ENCODE measurements at places on chromosomes 2 and 18.

GRCh38 chr2:29650631-29651097 is 270.7 kb downstream of the ALK start:
- DNase-seq, result no peak

DNA sequence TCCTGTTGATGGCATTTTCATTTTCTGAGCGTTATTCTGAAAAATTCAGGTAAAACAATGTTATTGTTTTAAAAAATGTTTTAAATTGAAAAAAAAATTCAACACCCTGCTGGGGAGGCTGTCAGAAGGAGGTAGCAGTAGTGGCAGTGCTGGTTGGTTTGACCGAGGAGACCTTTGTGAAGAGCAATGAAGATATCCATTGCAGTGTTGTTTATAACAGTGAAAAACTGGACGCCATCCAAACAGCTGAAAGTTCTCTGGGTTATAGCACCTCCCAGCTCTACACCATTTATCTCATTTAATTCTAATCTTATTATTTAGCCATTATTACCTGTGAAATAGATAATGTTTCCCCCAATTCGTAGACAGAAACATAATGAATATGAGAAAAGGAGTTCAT is 12.6 kb upstream of the ITM2C start:
- DNase-seq, result no peak

DNA sequence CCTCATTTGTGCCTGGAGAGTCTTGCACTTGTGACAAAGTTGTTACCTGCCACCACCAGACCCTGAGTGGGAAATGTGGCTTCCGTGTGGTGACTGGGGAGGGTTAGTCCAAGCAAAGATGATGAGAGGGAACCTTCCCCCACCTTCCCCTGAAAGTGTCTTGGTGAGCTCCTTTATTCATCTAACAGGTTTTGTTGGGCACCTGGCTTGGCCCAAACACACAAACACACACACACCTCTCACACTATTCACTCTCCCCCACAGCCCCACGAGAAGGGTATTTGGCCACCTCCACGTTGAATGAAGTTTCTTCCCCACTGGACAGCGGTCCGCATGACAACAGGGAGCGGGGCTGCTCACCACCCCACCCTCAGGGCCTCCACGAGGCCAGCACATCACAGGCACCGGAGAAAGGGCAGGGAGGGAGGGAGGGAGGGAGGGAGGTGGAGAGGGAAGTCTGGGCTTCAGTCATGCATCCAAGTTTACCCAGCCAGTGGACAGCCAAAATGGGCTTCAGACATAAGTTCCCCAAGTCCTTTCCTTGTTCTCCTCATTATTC is 1.4 kb downstream of the CIB4 start:
- no peak for DNase-seq

DNA sequence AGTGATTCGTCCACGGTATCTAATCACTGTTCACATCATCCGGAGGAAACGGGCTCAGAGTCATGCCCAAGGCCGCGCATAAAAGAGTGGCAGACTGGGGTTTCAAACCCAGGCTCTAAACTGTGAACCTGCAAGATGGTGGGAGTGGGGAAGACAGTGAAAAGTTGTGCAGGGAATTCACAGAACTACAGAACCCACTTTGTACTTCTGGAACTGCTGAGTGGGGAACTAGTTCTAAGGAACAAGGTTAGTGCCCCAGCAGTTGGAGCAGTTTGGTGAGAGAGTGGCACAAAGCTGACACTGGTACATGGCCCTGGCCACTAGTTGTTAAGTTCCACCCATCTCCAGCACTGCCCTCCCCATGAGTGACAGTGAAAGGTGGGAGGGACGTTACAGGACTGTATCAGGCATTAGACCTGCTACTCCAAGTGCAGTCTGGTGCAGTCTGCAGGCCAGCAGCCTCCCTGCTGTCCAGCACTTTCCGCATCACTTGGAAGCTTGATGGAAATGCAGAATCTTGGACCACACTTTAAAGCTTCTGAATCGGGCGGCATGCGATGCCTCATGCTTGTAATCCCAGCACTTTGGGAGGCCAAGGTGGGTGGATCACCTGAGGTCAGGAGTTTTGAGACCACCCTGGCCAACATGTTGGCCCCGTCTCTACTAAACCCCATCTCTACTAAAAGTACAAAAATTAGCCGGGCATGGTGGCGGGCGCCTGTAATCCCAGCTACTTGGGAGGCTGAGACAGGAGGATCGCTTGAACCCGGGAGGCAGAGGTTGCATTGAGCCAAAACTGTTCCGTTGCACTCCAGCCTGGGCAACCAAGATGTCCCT is 47.3 kb downstream of the C2orf42 start:
- DNase-seq, result peak; percentile 48

DNA sequence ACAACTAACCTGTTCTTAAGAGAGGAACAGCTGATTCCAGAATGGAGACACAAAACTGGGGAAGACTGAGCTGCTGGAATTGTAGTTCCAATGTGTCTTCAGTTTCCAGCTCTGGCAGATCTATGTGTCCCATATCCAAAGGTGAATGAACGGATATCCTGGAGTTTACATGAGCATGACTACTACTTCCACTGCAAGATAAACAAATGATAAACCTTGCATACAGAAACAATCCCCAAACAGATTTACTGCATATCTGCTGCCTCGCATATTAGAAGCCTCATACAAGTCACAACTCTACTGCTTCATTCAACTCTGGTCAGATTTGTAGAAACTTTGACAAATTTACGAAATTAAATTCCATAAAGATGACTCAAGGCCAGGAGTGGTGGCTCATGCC is 15.0 kb downstream of the RTTN start:
- DNase-seq, result no peak

- no peak for DNase-seq
Measured at GRCh38 chr2:1644427-1644826, 99.9 kb downstream of the PXDN start.

GRCh38 chr2:96152304-96153161 is 7.3 kb upstream of the DUSP2 start:
- no peak for DNase-seq

- no peak for DNase-seq
Measured at GRCh38 chr18:78783564-78783960, 196.1 kb upstream of the SALL3 start.

DNA sequence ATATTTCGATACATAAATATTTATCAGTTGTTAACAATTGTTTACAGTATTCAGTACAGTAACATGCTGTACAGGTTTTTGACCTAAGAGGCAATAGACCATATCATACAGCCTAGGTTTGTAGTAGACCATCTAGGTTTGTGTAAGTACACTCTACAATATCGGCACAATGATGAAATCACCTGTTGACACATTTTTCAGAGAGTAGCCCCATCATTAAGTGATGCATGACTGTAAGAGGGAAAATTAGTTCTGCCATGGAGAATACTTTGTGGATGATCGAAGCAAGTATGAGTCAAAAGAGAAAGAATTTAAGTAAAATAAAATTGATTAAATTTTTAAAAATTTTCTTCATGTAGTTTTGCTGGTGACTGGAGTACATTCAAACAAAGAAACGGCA is 32.6 kb downstream of the VIT start:
- DNase-seq, result no peak

DNA sequence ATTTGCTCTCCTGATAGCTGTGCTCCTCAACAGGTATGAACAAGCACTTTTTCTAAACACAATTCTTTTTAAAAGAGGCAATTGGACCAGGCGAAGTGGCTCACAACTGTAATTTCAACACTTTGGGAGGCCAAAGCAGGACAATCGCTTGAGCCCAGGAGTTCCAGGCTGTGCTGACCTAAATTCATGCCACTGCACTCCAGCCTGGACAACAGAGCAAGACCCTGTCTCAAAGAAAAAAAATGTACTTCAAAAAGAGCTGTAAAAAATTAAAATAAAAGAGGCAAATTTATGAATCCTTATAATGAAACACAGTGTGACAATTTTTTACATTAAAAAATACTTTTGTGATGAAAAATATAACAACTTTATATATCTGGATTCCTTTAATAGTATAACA is 1.8 kb upstream of the FAM124B start:
- DNase-seq, result no peak

DNA sequence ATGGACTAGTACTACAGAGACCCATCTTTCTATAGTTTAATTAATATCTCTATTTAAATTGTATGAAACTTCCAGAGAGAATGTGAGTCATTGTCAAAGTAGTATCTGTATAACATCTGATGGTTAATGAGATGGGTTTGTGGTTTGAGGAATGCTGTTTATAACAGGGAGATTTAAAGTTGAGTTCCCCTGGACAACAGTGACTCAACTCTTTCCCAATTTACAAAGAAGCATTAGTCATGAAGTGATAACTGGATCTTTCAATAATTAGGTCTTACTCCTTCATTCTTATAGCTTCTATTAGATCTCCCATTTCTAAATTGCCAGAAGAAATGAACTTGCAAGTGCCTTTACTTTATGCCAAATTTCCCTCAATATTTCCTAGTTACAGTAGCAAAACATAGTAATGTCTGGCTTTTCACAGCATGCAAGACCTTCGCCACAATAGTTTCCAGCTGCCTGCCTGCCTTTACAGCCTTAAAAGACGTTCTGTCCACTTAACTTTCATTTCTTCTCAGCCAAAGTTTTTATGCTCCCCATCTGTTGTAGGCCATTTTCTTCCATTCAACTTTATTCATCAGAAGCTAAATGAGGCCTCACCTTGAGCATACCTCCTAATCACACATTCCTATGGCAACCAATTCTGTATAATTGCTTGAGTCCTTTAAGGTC is 47.7 kb upstream of the WDR75 start:
- DNase-seq, result no peak

GRCh38 chr2:234631646-234632514 is 135.0 kb upstream of the ARL4C start:
- no peak for DNase-seq

DNA sequence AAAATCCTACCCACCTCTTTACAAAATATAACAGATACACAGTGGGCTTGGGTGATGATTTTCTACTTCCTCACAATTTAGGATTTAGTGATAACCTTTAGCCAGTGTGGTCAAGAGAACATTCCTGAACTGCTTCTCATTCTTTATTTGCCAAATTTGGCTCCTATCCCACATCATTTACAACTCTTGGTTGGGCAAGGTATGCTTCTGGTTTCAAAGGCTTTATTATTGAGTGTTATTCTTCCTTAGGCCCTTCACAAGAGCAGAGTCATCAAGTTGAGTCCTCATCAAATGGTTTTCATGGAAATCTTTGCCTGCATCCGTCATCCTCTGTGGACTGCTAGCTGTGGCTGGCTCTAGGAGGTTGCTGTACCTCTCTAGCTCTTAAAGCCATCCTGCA is 472.0 kb upstream of the ETAA1 start:
- DNase-seq, result no peak

DNA sequence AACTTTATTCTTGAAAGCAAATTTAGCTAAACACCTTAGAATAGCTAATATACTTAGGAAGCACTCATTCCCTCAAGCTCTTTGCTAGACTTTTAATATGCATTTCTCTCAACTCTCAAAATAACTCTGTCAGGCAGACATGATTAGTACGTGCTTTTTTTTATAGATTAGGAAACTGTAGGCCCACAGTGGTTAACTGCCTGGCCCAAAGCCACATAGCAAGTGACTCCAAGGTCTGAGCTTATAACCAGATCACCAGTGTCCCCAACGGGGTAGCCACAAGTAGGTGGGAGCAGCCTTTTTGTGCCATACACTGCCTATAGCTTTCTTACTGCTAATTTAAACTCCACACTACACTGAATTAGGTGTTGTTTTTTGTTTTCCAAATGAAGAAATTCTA is 576.8 kb downstream of the METTL4 start:
- no peak for DNase-seq

GRCh38 chr18:45576931-45577330 is 38.3 kb upstream of the SLC14A2 start:
- DNase-seq, result no peak

- no peak for DNase-seq
Measured at GRCh38 chr2:190481339-190481738, 53.2 kb downstream of the NEMP2 start.

DNA sequence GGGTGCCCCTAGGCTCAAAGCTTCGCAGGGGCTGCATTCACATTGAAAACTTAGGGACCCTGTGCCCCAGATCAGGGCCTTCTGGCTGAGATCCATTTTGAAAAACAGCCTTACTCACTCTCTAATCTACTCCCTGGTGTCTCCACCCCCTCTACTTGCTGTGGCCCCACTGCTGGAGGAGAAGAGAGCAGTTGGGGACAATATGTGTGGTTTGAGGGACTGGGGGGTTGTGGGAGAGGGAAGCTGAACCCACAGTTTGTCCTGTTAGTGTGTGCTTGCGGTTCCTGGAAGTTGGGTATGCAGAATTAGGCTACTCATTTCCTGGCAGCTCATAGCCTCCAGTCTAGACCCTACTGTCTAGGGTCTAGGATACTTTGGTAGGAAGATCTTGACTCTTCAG is 211.4 kb downstream of the PRKCE start:
- DNase-seq, result no peak

DNA sequence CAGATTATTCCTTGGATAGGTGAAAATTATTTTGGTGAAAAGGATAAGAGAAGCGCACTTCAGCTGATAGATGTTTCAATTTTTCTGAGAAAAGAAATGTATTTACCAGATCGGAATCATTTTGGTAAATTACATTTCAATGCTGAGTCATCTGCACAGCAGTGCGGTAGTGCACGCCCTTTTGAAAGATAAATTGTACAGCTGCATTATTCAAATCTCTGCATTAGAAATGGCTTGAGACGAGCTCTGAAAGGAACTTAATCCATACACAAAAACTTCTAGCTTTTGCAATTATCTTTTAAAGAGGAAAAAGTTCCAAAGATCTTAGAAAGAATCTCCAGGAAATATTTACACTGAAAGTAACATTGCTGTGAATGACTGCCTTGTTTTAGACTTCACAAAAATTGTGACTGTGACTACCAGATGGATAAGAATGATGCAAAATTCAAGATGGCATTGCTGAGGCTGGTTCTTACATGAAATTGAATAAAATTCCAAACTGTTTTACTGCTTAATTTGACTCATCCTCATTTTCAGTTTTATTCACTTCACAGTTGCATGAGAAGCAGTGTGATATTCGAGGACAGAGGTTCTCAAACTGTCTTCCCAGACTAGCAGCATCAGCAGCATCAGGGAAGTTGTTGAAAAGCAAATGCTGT is 161.7 kb downstream of the RND3 start:
- no peak for DNase-seq

DNA sequence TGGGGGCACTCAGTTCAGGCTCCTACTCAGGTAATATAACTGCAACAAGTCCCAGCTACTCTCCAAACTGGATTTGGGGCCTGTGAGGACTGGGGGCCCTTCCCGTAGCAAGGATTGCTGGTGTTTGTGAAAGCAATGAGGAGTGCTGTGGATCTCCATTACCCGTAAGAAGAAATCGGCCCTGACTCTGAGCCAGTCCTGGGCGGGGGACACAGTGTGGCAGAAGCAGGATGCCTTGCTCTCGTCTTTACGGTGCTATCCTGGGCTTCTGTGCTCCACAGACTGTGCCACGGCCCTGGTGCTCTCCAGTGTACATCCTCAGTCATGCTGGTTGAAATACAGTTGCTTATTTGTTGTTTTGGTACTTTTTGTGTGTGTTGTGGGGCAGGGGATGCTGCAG is 172.9 kb downstream of the NDUFA10 start:
- no peak for DNase-seq

GRCh38 chr2:30871980-30872789 is 64.9 kb upstream of the CAPN13 start:
- DNase-seq, result no peak

Measured in inflammatory macrophage treated with lipopolysaccharide for 1 hour (primary cell).